Stimulated activated CD4-positive, alpha-beta T cell treated with anti-CD3 and anti-CD28 coated beads, Interleukin-1b, Interleukin-23, amount 100 ng/mL, for 24 hours (primary cell): ENCODE measurements at places on chromosomes 12 and 14.

- no peak for DNase-seq
Measured at GRCh38 chr14:68695856-68696255, 97.0 kb downstream of the ZFP36L1 start.

GRCh38 chr12:128513831-128514230 lies 246.9 kb downstream of the TMEM132C start:
- no peak for DNase-seq

- DNase-seq, result no peak
Measured at GRCh38 chr12:52871291-52872039, 22.7 kb upstream of the KRT78 start.

GRCh38 chr14:60276347-60276746 lies 27.3 kb downstream of the PPM1A start:
- DNase-seq, result no peak

DNA sequence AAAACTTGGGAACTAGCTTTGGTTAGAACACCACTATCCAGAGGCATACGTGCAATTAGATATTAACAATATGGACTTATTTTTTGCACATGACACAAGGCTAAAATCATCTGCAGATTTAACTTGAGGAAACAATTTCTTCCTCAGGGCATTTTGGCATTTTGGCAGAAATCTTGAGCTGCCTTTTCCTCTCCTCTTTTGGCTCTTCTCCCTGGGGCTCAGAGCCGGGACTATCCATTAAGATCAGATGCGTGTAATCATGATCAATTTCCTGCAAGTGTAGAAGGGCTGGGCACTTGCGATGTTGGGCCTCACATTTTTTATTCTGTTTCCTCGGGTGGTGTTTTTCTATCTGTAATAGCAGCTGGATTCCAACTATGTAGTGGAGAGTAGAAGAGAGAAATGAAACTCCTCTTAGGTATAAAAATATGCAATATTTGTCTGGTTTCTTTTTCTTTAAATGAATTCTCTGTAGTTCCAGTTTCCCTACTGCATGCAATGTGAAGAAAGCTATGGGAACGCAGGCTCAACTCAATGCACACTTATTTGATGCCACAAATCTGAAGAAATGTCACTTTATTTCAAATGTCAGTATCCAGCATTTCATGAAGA lies 1010.8 kb downstream of the FLRT2 start:
- DNase-seq, result no peak

DNA sequence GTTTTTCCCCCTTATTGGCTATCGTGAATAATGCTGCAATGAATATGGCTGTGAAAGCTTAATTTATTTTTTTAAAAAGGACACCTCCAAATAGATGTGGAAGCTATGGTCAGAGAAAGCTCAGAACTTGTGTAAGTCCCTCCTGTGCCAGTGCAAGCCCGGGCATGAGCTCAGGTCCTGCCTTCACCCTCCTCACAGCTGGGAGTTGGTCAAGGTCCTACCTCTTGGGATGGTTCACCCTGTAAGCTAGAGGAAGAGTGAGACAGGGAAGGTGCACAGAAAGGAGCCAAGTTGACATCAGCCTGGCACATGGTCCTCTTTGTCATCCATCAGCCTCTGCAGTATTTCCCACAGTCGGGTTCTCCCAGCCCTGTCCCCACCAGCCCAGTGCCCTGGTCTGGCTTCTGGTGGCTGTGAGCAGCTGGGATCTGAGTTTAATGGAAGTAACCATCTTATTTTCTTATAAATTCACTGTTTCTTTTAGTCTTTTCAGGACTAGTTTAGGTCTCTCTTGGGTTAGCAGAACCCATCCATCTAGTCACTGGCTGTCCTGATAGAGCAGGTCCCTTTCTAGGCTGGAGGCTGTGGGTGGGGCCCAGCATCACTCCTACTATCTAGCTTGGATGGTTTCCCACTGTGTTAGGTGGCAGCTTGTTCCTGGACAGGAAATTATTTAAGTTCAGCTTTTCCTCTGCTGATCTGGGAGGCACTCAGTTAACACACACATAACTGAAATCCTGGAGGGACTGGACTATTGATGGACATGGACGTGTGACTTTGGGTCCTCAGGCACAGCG lies 11.8 kb upstream of the PLEKHG3 start:
- no peak for DNase-seq

- no peak for DNase-seq
Measured at GRCh38 chr12:123479442-123480180, 21.7 kb downstream of the SNRNP35 start.

DNA sequence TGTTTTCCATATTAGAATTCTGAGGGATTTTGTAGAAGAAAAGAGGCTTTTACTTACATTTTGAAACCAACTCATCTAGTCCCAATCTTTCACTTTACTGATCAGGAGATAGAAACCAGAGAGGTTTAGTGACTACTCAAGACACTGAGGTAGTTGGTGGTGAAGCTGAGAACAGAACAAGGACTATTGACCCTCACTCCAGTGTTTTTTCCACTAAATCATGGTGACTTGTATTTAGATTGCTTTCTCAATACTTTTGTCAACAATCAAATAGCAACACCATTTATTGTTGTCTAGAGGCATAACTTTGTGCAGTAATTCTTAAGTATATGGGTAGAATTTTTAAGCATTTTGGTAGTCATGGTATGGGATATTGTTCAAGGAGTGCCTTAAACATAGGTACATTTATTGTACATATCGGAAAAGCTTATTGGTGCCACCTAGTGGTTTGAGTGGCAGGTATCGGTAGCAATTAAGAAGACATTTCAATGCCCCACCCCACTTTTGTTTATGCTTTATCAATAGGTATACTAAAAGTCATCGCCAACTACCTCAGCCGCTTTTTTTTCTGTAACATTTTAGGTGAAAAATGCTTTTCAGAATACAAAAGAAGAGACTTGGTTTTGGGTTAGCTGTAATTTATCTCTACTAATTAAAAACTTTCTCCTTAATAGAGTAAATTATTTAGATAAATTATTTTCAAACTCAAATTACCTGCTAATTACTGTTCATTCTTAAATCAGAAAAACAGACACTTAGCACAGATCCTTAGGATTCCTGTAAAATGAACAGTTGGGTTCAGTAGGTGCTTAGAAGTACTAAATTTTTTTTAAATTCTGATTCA lies 47.3 kb upstream of the PAWR start:
- no peak for DNase-seq

DNA sequence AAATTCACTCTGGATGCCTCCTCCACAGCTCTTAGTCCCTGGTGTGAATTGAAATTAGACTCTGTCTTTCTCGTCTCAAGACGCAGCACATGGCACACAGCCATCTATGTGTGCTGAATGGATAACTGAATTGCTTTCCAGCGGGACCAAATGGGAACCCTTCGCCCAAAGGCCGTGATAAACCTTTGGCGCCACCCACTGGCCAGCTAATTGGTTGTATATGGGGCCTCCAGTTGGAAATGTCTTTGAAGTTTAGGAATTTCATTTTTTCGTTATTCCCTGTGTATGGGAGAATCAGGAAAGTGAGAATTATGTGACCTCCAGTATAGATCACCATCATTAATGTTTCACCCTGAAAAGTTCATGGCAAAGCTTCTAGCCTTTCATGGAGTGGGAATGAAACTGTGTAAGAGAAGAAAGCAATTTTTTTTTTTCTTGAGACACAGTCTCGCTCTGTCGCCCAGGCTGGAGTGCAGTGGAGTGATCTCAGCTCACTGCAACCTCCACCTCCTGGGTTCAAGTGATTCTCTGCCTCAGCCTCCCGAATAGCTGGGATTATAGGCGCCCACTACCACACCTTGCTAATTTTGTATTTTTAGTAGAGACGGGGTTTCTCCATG lies 9.8 kb upstream of the HSP90AA1 start:
- peak; percentile 36 for DNase-seq

DNA sequence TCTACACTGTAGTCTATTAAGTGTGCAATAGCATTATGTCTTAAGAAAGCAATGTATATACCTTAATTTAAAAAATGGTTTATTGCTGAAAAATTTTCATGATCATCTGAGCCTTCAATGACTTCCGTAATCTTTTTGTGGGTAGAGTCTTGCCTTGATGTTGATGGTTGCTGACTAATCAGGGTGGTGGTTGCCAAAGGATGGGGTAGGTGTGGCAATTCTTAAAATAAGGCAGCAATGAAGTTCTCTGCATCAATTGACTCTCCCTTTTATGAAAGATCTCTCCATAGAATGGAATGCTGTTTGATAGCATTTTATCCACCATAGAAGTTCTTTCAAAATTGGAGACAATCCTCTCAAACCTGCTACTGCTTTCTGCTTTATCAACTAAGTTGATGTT lies 41.1 kb downstream of the BBS10 start:
- DNase-seq, result no peak

DNA sequence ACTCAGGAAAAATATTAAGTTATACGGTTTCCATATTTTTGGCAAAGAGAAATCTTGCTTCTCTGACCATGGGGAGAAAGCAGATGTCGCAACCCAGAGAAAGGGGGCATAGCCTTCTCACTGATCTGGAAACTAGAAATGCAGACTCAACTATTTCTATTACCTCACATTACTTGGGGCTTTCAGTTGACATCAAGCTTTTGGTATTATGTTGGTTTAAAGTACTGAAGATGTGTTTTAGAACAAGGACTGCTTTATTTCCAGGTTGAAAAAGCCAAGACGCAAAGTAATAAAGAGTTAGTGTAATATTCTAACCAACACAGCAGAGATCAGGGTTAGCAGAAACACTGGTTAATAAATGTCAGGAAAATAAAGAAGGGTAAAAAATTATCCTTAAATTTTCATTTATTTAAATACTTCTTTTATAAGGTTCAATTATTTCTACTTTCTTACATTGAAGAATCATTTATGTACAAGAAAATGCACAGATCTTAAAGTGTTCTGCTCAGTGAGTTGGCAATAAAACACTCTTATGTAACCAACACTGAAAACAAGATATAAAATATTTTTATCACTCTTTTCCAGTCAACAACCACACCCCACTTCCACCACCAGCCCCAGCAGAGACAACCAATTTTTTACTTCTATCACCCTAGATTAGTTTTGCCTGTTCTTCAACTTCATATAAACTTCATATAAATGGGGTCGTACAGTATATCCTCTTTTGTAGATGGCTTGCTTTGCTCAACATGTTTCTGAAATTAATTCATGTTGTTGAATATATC lies 26.0 kb downstream of the DCP1B start:
- no peak for DNase-seq
